ENCODE measurements at places on chromosomes 12 and 14.

DNA sequence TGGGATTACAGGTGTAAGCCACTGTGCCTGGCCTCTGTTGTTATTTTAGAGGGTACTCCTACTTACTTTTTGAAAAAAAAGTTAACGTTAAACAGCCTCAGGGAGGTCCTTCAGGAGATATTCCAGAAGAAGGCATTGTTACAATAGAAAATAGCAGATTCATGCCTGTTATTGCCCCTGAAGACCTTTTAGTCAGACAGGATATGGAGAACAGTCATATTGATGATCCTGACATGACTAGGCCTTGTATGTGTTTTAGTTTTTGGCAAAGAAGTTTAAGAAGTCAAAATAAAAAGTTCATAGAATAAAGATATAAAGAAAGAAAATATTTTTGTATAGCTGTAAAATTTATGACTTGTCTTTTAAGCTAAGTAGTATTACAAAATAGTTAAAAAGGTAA lies 45.3 kb downstream of the WASHC3 start:
- DNase-seq: no peak

- DNase-seq: no peak
Observed at GRCh38 chr12:58502226-58502625, 418.1 kb downstream of the LRIG3 start.

GRCh38 chr14:68884031-68885030 lies 91.5 kb upstream of the ZFP36L1 start:
- no peak for DNase-seq

DNA sequence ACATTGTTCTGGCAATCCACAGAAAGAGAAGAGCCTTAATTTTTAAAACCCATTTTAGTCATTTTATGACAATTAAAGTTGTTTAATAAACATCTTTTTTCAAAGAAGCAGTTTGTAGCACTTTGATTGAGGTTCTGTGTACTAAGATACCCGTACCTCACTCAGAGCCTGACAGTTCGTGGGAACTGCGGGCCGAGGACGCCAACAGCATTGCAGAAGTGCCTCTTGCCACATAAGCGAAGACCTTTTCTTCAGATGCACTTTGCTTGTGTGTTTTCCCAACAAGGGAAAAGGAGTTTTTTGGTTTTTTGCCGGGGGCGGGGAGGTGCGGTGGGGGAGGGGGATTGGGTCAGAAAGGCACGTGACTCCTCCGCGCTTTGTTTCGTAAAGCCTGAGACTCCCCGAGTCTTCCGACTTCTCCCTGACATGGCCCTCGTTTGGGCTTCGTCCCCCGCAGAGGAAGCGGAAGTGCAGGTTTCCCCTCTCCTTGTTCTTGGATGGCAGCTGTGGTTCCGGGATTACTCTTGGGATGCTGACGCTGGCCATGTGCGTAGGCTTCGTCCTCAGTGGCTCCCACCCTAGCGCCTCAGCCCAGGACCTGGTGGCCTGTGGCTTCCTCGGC lies 70.8 kb downstream of the WDR20 start:
- peak; percentile 9 for DNase-seq

DNA sequence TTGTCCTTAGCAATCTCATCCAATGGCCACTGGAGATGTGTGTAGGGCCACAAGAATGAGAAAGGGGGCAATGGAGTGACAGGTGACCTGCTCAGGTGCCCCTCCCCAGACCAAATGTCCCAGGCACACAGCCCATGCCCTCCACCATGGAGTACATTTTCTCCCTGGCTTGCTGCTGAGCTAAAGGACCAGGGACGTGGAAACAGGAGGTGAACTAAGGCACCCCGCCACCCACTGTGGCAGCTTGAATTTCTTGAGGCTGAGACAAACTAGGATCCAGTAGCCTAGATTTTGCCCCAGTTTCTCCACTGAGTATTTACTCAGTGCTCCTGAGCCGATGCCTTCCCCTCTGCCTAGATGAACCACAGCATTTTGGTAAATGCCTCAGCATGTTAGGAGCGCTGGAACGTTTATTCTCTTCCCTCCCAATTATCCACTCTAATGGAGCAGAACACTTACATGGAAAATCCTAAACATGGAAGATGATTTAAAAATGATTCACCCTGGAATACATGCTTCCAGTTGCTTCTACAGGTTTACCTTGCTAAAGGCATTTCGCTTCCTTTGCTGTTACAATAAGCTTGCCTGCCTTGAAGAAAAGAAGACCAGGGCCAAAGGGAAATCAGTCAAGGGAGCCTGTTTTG lies 198.0 kb downstream of the ZFP36L1 start:
- no peak for DNase-seq

GRCh38 chr14:97695456-97695981 lies 898.3 kb downstream of the VRK1 start:
- DNase-seq: no peak

DNA sequence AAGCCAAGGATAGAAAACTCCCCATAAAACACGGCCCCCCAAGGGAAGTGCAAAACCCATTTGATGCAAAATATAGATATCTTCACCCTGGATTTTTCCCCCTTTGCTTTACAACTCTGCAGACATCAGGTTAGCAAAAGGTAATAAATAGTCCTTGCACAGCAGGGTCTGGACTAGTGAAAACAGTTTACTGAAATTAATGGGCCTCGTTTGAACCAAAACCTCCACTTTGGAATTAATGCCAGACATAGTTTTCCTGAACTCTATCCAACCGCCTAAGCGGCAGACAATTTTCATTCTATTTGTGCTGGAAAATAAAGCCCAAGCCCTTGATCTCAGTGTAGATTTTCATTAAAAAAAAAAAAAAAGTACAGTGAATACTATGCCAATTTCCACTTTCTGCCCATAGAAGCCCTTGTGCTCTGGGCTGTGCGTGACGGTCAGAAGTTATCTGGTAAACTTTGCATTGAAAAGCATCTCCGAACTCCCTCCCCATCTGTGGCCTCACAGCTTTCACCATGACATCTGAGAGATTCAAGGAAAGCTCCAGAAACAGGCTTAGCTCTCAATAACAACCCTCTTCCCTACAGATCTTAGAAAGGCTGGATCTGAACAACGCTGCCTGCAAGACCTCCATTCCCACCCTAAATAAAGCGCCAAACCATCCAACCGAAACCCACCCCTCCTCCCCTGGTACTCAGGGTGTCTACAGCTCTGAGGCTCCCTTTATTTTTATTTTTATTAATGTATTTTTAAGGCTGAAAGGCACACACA lies 11.0 kb upstream of the IRF2BPL start:
- DNase-seq: no peak

- no peak for DNase-seq
Observed at GRCh38 chr12:130603396-130603965, 112.6 kb downstream of the RIMBP2 start.

GRCh38 chr14:94113490-94113889 lies 3.0 kb downstream of the IFI27 start:
- no peak for DNase-seq

DNA sequence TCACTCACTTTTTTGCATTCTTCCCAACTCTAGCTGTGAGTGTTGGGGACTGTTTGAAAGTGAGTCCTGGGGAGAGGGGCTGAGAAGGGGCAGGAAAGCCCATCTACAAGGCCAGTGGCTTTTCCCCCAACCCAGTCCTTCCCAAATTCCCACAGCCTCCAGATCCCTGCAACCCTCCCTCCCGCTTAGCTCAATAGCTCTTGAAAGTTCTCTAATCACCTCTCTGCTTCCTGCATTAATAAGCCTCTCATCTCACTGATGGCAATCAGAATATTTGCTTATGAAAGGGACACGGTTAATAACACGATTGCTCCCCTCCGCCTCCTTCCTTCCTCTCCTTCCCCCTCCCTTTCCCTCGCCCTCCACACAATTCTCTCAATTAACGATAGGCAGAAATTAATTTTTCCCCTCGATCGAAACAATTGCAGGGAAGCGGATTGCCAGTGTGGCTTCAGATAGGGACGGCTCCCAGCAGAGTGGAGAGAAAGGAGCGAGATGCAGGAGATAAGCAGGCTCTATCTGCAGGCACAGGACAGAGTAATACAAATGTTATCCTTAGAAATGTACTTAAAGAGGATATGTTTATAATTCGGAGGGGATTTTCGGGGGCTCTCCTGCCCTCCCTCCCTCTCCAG lies 15.1 kb upstream of the GPATCH2L start:
- DNase-seq: no peak

- DNase-seq: no peak
Observed at GRCh38 chr12:31298922-31299321, 27.0 kb downstream of the SINHCAF start.

GRCh38 chr14:31858868-31859267 lies 218.2 kb upstream of the ARHGAP5 start:
- no peak for DNase-seq

DNA sequence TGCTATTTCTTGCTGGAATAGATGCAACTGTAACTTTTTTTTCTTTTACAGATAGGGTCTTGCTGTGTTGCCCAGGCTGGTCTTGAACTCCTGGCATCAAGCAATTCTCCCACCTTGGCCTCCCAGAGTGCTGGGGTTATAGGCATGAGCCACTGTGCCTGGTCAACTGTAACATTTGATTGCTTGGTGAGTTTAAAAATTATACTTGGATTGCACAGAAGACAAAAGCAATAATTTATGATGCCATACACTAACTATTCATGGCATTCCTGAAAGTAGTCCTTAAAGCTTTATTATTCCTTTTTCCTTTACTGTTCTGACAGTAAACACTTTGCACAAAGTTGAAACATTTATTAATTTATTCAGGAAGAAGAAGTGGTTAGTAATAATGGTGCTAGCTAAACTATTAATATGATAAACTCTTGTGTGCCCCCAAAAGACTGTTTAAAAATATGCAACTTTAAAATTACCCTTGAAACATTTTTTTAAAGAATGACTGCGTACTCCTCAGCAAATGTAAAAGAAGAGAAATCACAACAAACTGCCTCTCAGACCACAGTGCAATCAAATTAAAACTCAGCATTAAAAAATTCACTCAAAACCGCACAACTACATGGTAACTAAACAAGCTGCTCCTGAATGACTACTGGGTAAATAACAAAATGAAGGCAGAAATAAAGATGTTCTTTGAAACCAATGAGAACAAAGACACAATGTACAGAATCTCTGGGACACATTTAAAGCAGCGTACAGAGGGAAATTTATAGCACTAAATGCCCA lies 8.3 kb downstream of the PTPRB start:
- DNase-seq: no peak

DNA sequence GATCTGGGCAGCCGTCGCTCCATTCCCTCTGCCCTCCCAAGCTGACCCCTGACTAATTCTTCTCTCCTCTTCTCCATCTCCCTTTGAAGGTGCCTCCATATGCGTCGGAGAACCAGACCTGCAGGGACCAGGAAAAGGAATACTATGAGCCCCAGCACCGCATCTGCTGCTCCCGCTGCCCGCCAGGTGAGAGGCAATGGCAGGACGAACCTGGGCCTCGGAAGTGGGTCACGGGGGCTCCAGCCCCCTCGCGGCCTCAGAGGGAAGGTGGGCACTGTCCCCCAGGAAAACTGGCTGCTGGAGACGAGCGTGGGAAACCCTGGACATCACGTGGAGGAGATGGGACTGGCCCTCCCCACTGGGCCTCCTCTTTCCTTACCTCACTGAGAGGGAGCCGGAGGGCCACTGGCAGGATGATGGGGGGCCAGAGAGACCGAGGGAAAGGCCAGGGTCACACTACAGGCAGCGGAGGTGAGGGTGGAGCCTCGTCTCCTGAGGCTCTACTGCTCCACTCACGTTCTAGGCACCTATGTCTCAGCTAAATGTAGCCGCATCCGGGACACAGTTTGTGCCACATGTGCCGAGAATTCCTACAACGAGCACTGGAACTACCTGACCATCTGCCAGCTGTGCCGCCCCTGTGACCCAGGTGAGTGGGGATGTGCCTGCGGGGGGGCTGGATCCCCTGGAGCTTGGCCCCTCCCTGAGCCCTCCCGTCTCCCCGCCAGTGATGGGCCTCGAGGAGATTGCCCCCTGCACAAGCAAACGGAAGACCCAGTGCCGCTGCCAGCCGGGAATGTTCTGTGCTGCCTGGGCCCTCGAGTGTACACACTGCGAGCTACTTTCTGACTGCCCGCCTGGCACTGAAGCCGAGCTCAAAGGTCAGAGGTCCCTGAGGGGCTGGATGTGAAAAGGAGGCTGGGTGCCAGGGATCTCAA lies 806 bp downstream of the LTBR start:
- DNase-seq: no peak

- peak; percentile 71 for DNase-seq
Observed at GRCh38 chr12:11755302-11755930, 105.9 kb downstream of the ETV6 start.

DNA sequence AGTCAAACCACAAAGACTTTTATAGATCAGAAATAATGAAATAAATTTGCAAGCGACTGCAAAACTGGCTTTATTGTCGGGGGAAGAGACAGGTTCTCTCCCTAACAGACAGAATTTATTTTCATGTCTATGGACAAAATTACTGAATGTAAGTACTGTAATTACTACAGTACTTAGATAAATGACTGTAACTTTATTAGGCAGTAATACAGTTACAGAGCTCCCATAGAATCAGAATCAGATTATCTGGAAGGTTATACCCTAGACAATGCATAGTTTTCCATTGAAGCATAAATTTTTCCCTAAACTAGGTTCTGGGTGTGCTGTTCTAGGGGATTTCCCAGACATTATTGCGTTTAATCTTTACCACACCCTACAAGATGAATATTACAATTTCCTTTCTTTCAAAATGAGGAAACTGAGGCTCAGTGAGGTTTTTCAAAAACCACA lies 114.2 kb downstream of the C12orf75 start:
- no peak for DNase-seq

DNA sequence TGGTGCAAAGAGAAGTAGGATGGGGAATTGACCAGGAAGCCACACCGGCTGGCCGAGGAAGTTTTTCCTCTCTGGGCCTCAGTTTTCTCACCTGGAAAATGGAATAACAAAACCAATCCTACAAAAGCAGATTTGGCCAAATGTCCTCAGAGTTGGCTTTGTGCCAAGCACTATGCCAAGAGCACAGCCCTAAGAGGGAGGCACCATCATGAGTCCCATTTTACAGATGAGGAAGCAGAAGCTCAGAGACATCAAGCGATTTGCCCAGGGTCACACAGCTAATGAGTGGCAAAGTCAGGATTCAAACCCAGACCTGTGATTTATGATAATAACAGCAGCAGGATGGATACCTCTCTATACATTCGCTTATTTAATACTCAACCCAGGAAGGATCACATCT lies 27.3 kb downstream of the RASAL1 start:
- no peak for DNase-seq

DNA sequence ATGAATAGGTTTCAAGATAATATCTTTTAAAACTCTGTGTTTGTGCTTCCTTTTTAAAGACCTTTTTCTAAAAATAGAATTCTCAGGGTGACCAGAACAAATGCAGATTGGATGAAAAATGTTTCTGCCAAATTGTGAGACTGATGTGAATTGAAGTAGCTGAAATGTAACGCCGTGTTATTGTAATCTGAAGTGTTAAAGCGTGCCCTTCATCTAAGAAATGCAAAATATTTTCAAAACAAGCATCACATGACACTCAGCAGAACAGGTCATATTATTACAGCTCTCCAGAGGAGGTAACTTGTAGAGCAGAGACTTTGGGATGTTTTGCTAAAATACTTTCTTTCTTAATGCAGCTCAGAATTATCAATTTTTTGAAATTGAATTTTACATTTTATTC lies 90.0 kb upstream of the PLEKHA5 start:
- DNase-seq: no peak

- peak; percentile 89 for DNase-seq
Observed at GRCh38 chr14:94390372-94391086, 2.1 kb upstream of the SERPINA1 start.

GRCh38 chr12:7959701-7960121 lies 23.7 kb upstream of the SLC2A3 start:
- no peak for DNase-seq
